Stimulated activated naive CD4-positive, alpha-beta T cell (primary cell): ENCODE measurements at places on chromosomes 7 and 10.

- DNase-seq = no peak
These were observed 240.9 kb downstream of the THSD7A start for GRCh38 chr7:11591055-11591633.

DNA sequence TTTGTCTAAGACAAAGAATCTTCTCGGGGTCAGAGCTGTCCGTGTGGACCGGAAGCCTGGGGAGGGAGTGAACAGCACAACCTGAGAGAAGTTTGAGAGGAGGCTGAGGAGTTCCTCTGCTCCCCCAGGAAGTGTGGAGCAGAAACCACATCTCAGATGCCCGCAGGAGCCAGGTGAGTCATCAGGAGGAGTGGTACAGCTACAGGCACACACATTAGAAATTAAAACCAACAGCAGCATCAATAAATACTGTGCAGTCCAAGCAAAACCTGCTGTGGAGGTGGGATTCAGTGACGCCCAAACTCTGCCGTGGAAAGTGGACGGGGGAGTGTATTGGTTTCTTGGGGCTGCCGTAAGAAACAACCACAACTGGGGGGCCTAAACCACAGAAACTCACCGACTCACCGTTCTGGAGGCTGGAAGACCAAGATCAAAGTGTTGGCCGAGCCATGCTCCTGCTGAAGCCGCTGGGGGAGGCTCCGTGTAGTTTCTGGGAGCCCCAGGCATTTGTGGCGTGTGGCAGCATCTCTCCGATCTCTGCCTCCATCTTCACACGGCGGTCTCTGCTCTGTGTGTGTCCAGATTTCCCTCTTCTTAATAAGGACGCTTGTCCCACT is 31.2 kb upstream of the GARS1 start:
- no peak for DNase-seq

DNA sequence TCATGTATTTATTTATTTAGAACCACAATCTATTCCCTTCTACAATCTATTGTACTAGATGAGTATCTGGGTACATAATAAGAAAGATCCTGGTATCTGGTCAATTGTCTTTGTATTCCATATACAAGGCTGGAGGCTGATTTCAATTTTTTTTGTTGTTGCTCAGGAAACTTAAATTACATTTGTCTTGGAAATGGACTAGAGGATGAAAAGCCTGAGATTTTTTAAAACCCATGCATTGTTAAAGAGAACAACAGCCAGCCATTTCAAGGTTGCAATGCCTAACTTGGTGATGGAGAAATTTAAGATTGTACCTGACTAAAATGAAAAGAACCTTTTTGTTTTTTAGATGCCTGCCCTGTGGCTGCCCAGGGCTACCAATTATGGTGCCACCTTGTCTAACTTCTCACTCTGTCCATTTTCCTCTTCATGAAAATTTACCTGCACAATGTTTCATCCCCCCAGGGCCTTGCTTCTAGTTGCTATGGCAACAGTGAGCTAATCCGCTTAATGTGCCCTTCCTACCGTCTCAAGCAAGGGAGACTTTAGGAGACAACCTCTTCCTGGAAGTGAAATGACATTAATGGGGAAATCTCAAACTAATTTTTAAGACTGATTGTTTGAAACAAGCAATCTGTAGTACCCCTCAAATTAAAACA is 203.7 kb upstream of the PHYHIPL start:
- no peak for DNase-seq

DNA sequence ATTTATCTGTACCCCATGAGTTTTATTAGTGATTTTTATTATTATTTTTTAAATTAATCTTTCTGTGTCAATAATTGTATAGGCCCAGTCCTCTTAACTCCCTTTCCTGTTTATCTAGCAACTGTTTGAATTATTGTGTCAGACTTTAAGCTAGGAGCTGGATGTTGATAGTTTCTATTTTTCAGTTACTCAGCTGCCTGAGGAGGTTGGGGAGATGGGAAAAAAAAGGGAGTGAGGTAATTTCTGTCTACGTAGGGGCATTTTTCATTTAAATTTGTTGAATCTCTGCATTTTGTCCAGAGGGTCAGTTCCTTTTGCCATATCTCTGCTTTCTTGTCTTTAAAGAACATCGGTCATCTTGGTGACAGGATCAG is 5.0 kb upstream of the ZNF518A start:
- no peak for DNase-seq

DNA sequence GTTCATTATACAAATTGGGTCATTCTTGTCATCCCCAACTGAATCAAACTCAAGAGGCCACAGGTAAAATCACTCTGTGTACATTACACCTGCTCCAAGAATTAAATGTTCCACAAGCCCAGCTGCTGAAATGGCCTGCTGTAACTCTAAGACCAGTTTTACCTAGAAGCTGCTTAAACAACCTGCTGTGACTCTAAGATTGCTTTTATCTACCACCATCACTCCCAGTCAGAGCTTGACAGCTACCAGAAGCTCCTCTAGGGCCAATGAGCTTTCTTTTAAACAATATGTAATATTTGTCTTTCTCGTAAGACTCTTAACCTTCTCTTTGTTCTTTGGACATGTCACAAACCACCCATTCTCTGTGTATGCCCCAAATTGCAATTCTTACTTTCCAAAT is 141.8 kb upstream of the LRGUK start:
- DNase-seq = no peak

GRCh38 chr10:3197348-3198003 is 24.9 kb upstream of the PITRM1 start:
- DNase-seq = no peak

DNA sequence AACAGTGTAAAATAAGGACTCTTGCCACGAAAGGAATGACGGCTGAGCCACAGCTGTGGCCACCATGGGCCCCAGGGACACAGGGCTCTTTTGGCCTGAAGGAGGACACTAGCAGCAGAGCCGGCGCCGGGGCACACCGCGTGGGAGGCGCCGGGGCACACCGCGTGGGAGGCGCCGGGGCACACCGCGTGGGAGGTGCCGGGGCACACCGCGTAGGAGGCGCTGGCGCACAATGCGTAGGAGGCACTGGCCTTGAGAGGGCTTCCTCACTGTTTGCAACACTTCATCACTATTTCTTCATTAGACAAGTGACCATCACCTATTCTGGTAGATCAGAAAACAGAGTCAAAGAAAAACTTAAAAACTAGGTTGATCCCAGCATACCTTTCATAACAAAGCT is 23.4 kb downstream of the ESYT2 start:
- DNase-seq = no peak
